ENCODE measurements at places on chromosomes 7 and 10.
A peak's percentile ranks its signal among the peaks of the same experiment; 100 is the strongest.

- no peak for DNase-seq
These were observed 17.0 kb downstream of the PIK3AP1 start for GRCh38 chr10:96703358-96703757.

DNA sequence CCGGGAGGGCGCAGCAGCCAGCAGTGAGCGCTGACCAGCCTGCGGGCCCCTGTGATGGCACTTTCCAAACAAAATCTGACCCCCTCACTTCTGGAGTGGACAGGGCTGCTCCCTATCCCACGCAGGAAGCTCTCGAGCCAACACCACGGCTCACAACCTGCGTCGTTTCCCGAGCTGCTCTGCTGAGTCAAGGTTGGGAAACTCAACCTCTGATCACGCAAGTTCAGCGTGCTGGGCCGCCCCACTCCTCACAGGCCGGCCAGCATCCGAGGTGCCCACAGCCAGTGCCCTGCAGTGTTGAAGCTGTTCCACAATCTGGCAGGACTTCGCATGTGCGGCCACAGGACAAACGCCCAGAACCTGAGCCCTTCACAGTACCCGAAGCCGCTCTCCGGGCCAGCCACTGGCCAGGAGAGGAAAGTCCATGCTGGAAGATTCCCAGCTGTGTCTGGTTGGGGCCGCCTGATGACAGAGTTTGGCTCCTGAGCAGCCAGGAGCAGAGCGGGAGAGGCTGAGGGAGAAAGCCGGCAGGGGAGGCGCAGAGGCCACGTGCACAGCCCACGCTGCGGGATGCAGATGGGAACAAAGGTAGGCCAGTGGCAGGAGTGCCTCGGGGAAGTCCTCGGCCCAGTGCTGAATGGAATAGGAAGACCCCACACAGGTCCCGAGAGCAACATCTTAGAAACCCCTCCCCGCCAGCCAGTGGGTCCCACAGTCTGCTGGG is 263.3 kb upstream of the TCERG1L start:
- no peak for DNase-seq

GRCh38 chr10:49050366-49050765 is 65.0 kb downstream of the VSTM4 start:
- DNase-seq, result no peak

- DNase-seq, result no peak
These were observed 3.4 kb downstream of the PRXL2A start for GRCh38 chr10:80411681-80412220.

- DNase-seq, result no peak
These were observed 21.6 kb downstream of the FBH1 start for GRCh38 chr10:5911670-5912069.

- peak; percentile 45 for DNase-seq
These were observed 843.6 kb downstream of the PCDH15 start for GRCh38 chr10:53957401-53957800.

- no peak for DNase-seq
These were observed 181.8 kb downstream of the DGKB start for GRCh38 chr7:14720785-14721184.

- no peak for DNase-seq
These were observed 174.4 kb downstream of the CREB5 start for GRCh38 chr7:28586736-28587135.

- no peak for DNase-seq
These were observed 699.9 kb downstream of the INHBA start for GRCh38 chr7:41002741-41003610.

Data from hippocampal formation (tissue), 2 donors.